ENCODE measurements at places on chromosomes 7 and 10. TPM values are rescaled to one million over a fixed set of nuclear protein-coding genes. Genes with fewer than 3 reads are reported as not detected.

GRCh38 chr10:126013489-126014281 is 117.3 kb downstream of the FANK1 start:
- H3K27ac ChIP-seq = no peak overlapping the region
- DNase-seq = peak; percentile 55
- no peaks in the 10 kb centered on the region for H3K27me3 ChIP-seq
- H3K4me1 ChIP-seq = no peaks in the 10 kb centered on the region
- H3K36me3 ChIP-seq = no peaks in the 10 kb centered on the region

DNA sequence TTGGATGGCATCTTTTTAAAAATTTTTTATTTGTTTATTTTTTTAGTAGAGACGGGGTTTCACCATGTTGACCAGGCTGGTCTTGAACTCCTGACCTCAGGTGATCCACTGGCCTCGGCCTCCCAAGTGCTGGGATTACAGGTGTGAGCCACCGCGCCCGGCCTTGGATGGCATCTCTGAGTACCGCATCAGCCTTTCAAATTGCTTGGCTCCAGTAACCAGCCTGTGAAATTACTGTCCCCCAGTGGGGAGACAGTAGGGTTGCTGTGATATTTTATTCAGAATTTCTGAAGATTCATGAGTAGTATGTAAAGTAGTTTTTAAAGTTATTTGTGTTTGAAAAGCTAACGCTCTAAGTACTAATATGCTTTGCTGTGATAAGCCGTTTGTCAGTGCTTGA is 1.2 kb downstream of the NUB1 start:
- H3K4me1 ChIP-seq = no peaks in the 10 kb centered on the region
- H3K4me3 ChIP-seq = no peak overlapping the region
- no peaks in the 10 kb centered on the region for H3K36me3 ChIP-seq

GRCh38 chr7:6630007-6630849 is 6.9 kb upstream of the ZNF316 start:
- no peak overlapping the region for H3K27ac ChIP-seq
- no peaks in the 10 kb centered on the region for H3K4me1 ChIP-seq
- H3K4me3 ChIP-seq = no peak overlapping the region
- no peaks in the 10 kb centered on the region for H3K36me3 ChIP-seq
- DNase-seq = no peak
- H3K27me3 ChIP-seq = no peaks in the 10 kb centered on the region

Gene XRCC2
- total RNA-seq = 34.0 TPM

GRCh38 chr7:18889436-18889835 is 228.0 kb downstream of the TWIST1 start:
- H3K4me1 ChIP-seq = no peaks in the 10 kb centered on the region
- no peaks in the 10 kb centered on the region for H3K27me3 ChIP-seq
- no peak overlapping the region for H3K27ac ChIP-seq
- no peak for DNase-seq
- no peak overlapping the region for H3K4me3 ChIP-seq
